ENCODE measurements at places on chromosomes 7 and 10. TPM values are rescaled to one million over a fixed set of nuclear protein-coding genes. Genes with fewer than 3 reads are reported as not detected.

CYP3A5 gene
- total RNA-seq, result not detected

FZD1 gene
- 9.2 TPM for total RNA-seq

PAX4 gene
- not detected for total RNA-seq

PDLIM1 gene
- total RNA-seq, result 53.8 TPM

BRAF gene
- 21.9 TPM for total RNA-seq

TCAF2 gene
- total RNA-seq, result 1.7 TPM

SLC16A12 gene
- total RNA-seq, result 0.53 TPM

CYP2C19 gene
- total RNA-seq, result not detected

C10orf53 gene
- total RNA-seq, result not detected

OR2A2 gene
- total RNA-seq, result not detected

EGFR gene
- 75.2 TPM for total RNA-seq

PBLD gene
- 8.1 TPM for total RNA-seq

TMEM270 gene
- total RNA-seq, result not detected

IGF2BP3 gene
- total RNA-seq, result 17.9 TPM

CYP2E1 gene
- 0.40 TPM for total RNA-seq

BAZ1B gene
- total RNA-seq, result 61.3 TPM

FAM237B gene
- not detected for total RNA-seq

IRF5 gene
- total RNA-seq, result not detected

GPNMB gene
- total RNA-seq, result 172 TPM

HTR5A gene
- total RNA-seq, result not detected

SH2B2 gene
- total RNA-seq, result 0.92 TPM

PTPN20 gene
- total RNA-seq, result 0.92 TPM

FAM221A gene
- total RNA-seq, result 1.5 TPM

C10orf62 gene
- 0.13 TPM for total RNA-seq

MASTL gene
- 26.2 TPM for total RNA-seq

CCL24 gene
- not detected for total RNA-seq

ANKRD30A gene
- total RNA-seq, result not detected

GBX1 gene
- not detected for total RNA-seq

GPRIN2 gene
- total RNA-seq, result not detected
